DMS53 (cell line): ENCODE measurements at places on chromosomes 2 and 18.

DNA sequence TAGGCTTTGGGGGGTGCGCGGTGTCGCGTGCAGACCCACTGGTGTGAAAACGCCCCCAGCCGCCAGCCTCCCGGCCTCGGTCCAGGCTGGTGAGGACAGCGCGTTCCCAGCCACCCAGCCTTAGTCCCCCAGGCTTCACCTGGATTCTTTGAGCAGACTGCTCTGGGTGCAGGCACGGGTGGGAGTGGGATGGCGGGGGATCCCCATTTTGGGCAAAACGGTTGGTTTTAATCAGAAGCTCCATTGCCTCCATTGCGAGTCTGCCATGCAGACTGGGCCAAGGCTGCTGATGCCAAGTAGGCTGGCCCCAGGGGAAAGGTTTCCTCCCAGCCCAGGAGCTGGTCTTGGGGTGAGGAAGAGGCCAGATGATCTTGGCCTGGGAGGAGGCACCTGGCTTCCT is 445 bp downstream of the MLPH start:
- DNase-seq: peak; percentile 69

DNA sequence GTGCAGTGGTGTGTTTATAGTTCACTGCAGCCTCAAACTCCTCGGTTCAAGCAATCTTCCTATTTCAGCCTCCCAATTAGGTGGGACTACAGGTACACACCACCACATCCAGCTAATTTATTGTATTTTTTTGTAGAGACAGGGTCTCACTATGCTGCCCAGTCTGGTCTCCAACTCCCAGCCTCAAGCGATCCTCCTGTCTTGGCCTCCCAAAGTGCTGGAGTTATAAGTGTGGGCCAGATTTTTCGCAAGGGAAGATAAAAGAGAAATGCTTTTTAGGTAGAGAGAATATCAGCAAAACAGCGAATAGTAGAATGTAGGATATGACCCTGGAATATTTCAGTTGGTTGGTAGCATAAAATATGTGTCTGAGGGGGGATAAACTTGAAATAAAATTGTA is 4.3 kb downstream of the DDX1 start:
- no peak for DNase-seq

DNA sequence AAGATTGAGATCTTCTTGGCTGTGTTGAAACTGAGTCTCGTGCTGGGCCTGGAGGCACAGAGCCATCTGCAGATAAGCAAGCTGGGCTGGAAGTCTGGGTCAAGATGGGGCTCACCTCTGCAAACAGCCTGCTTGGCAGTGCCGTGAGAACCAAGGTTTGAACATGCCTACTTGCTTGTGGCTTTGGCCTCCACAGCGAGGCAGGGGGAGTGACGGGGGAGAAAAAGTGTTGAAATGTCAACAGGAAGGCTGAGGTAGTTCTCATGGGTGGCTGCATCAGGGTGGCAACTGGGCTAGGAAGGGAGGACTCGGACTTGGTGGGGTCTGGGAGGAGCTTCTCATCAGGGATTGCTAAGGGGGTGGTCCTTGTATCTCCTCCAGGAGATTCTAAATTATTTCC is 99.7 kb downstream of the THNSL2 start:
- DNase-seq: no peak

GRCh38 chr2:193963472-193964119 is 1693.4 kb upstream of the SLC39A10 start:
- peak; percentile 82 for DNase-seq

DNA sequence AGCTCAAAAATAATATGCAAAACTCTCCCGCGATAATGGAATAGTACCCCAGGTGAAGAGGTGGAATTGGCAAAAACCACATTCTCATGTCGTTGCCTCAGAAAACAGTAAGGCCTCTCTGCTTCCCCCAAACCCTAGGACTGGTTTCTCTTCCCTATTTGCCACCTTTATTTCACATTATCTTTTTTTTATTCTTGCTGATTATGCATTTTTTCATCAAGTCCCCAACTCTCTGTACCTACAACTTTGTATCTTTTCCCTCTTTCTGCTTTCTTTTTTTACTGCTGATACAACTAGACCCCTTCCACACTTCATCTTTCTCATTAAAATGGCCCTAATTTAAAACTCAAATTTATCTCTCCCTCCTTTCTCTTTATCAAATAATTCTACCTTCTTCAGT is 1472.2 kb downstream of the SUCLG1 start:
- no peak for DNase-seq

GRCh38 chr18:21183670-21184069 is 58.4 kb upstream of the GREB1L start:
- DNase-seq: peak; percentile 8

- DNase-seq: no peak
Measured at GRCh38 chr2:11406267-11406957, 59.5 kb downstream of the E2F6 start.

- no peak for DNase-seq
Measured at GRCh38 chr2:62074233-62074632, 121.7 kb upstream of the B3GNT2 start.

- peak; percentile 96 for DNase-seq
Measured at GRCh38 chr2:219002395-219003266, 9.4 kb upstream of the CRYBA2 start.

DNA sequence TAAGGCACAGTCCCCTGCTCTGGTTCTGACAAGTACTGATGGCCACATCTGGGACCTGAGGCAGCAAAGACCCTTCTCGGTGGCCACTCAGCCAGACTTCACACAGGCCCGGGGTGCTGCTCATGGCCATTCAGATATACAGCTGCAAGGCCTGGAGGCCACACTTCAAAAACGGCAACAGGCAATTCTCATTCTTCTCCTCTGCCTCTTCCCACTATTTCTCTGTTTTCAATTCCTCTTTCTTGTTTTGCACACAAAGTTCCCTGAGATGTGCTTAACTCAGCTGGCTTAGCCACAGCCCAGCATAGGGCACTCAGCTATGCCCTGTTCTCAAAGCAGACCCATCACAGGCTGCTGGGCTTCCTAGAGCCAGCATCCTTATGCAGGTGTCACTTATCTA is 29.9 kb downstream of the PTPN18 start:
- DNase-seq: no peak

DNA sequence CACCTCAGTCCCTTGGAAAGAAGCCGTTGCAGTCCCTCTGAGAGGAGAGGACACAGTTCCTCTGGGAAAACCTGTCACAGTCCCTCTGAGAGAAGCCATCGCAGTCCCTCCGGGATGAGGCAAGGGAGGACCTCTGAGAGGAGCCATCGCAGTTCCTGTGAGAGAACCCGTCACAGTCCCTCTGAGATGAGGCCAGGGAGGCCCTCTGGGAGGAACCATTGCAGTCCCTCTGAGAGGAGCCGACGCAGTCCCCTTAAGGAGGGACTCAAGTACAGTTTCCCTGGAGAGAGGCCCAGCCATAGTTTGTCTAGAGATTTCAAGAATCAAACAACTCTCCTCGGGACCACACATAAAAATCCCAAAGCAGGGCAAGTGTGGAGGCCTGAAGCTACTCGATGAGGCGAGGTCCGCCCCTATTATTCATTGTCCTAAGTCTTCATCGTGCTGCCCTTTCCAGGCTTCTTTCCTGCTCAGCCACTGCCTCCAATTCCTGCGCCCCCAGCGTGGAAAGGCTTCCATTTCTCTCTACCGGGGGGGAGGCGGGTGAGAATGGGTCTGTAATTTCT is 630 bp upstream of the ZNF512 start:
- DNase-seq: peak; percentile 41

- no peak for DNase-seq
Measured at GRCh38 chr2:110858993-110859701, 126.8 kb downstream of the ACOXL start.

DNA sequence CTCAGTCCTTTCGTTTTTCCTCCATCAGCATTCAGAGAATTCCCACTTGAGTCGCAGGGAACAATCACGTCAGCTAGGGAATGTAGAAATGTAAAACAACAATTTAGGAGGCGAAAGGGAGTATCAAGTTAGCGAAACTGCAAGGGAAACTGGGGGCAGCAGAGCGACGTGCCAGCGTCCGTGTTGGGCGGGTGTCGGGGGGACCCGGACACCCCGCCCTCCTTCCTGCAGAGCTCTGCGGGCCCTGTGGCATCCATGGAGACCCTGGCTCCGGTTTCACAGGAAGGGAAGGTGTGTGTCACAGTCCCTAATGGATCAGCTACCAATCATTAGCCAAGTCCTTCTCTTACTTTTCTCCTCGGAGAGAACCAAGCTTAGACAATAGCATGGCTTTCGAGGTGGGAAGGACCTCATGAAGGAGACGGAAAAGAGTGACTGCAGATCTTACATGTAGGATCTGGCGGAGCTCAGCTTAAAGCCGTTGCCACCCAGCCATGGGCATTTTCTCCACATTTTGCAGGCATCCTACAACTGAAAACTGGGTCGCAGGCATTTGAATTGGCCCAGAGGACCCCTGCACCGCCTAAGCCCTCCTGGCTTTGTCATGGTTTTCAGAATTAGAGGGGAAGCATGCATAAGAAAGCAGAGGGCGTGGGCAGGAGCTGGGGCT is 33.7 kb downstream of the SOX11 start:
- DNase-seq: no peak

GRCh38 chr18:73614812-73615211 is 532.8 kb downstream of the FBXO15 start:
- DNase-seq: no peak

DNA sequence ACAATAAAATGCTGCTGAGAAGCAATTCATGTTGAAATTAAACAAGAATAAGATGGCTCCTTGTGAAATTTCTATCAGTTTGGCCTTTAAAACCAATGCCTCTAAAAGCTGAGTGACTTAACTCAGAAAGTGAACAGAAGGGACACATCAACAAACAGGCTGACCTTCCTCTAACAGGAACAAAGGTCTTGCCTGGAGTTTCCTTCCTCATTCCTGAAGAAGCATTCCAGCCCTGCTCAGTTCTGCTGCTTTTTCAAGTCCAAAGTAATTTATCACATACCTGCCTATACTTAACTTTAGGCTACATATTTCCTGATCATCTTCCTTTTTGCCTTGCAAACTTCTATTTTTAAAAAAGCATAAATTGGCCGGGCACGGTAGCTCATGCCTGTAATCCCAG is 14.1 kb downstream of the PTRHD1 start:
- no peak for DNase-seq

DNA sequence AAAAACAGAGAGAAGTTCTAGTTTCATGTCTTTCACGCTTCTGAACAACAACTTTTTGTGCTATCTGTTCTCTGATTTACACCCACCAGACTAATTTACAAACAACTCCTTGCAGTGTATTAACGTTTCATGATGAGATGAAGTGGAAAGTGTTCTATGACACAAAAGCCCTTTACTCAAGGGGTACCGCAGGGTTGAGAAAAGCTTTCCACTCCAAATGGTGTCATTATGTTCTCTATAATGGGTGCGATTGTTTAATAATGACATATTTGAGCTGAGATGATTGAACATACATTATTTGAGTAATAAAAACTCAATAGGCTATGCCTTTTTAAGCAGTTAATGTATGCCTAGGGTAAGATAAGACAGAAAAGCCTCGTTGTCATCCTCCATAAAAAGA is 76.3 kb downstream of the ACTR3 start:
- DNase-seq: no peak

DNA sequence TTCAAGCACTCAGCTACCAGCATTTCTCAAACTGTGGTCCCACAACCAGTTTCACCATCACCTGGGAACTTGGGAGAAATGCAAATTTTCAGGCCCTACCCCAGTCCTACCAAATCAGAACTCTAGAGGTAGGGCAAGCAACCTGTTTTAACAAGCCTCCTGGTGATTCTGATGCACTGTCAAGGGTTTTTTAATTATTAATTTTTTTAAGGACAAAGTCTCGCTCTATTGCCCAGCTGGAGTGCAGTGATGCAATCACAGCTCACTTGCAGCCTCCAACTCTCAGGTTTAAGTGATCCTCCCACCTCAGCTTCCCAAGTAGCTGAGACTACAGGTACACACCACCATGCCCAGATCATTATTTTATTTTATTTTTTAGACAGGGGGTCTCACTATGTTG is 7.8 kb downstream of the ACMSD start:
- DNase-seq: peak; percentile 0

- DNase-seq: peak; percentile 52
Measured at GRCh38 chr2:218400167-218400929, 680 bp downstream of the CTDSP1 start.

DNA sequence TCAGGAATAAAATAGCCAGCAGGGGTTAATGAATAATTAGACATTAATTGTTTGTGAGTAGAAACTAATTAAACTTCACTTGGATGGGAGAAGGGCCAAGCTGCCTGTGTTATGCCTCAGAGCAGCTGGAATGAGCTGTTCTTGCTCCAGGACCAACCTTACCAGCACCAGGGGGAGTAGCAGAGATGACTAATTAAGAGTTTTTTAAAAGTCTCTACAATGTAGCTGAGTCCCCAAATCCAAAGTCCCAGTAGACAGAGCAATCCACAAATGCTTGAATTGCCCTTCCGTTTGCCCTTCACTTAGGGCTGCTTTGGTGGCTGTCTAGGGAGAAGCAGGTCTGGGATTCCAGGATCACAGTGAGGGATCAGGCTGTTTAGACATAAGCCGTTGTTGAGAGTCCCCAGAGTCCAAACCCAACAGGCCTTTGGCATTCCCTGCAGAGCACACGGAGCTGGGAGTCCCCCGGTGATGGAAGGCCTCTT is 59.4 kb downstream of the RHOB start:
- no peak for DNase-seq

DNA sequence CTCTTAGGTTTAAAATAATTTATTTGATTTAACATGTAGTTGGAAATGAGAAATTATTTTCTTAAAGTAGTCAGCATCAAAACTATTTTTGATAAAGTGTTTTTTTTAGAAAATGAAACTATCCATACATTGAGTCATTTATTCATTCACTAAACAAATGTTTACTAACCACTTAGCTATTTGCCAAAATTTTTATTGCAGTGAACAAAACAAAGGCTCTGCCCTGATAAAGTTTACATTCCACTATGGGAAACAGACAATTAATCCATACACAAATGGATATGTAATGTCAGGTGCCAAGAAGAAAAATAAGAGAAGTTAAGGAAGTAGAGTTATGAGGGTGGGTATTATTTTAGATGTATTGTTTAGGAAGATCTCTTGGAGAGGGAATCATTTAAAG is 19.1 kb upstream of the CCDC178 start:
- peak; percentile 31 for DNase-seq

- no peak for DNase-seq
Measured at GRCh38 chr2:70926042-70926441, 9.7 kb upstream of the ATP6V1B1 start.

GRCh38 chr2:172931256-172931894 is 144.3 kb upstream of the MAP3K20 start:
- peak; percentile 48 for DNase-seq

DNA sequence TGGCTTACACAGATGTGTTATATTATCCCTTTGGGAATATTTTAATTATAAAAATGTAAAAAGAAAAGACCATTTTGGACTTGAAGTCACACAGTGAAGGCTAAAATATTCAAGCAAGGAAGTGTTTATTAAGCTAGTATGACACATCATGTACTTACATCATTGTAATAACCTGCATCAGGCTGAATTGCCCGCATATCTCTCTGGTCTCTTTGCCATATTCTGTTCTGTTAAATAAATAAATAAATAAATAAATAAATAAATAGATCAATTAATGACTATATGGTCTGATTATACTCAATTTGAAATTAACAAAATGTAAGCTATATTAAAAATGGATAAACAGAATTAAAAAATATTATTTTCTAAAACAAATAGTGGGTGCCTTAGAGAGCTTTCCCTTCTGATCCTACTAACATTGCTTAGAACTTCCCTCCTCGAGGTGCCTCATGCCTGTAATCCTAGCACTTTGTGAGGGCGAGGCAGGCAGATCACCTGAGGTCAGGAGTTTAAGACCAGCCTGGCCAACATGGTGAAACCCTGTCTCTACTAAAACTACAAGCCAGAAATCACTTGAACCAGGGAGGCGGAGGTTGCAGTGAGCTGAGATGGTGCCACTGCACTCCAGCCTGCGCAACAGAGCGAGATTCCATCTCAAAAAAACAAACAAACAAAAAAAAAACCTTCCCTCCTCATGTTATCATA is 42.0 kb downstream of the WDR33 start:
- no peak for DNase-seq
